Hematopoietic multipotent progenitor cell (in vitro differentiated cells): ENCODE measurements at places on chromosomes 1 and 21.

DNA sequence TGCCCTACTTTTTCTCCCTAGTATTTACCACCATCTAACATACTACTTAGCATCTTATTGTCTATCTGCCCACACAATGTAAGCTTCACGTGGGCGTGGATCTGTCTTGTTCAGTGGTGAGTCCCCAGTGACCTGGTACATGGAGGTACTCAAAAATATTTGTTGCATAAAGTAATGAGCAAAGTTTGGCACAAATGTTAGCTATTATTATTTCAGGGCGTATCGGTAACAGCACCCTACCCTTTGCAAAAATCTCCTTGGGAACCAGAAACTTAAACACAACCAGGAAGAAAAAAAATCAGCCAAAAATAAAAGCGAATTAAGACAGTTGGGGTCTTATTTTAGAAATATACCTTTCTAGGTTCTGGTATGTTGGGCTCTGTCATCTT lies 454 bp upstream of the NENF start:
- no peak for DNase-seq

- no peak for DNase-seq
Observed at GRCh38 chr1:111223126-111223685, 4.3 kb upstream of the CHI3L2 start.

GRCh38 chr1:6486433-6487011 lies 4.9 kb downstream of the PLEKHG5 start:
- DNase-seq, result peak; percentile 84

DNA sequence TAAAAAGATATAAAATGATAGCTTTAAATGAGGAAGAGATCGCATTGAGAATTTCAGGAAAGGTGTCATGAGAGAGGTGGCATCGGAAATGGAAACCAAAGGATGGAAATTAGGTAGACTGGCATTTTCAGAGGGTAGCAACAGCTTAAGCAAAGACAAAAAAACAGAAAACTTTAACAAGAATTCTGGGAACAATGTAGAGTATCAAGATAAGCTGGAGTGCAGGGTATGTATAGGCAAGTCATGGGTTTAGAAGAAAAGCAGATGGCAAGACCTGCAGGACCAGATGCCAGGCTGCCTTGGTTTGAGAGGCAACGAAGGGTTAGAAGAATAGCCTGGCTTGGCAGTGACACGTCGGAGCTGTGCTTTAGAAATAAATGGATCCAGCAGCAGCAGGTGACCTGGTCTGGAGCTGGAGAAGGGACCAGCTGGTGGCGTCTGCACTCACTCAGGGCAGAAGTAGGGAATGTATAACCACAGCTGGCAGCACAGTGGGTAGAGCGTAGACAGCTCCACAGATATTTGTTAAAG lies 149.4 kb upstream of the TIAM1 start:
- DNase-seq, result no peak

GRCh38 chr1:55155522-55155921 lies 59.6 kb downstream of the USP24 start:
- no peak for DNase-seq

- no peak for DNase-seq
Observed at GRCh38 chr1:93871366-93871765, 7.6 kb downstream of the DNTTIP2 start.

GRCh38 chr1:17645068-17645911 lies 105.8 kb downstream of the ARHGEF10L start:
- DNase-seq, result no peak

DNA sequence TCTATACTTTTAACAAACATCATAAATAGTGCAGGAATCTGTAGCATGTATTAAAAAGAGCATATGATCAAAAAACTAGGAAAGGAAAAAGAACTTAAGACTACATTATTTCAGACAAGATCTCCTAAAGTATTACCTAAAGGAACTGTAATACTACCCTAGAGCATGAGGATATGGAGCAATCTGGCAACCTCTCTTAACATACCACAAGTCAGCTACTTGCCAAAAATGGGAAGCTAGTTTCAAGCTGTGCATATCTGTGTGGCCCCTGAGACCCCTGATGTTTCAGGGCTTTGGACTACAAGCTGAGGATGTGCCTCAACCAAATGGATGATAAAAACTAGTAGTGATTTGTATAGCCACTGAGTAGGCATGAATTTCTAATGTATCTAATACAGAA lies 525.6 kb downstream of the PTBP2 start:
- DNase-seq, result peak; percentile 4
